ENCODE measurements at places on chromosomes 5 and 9. TPM values are rescaled to one million over a fixed set of nuclear protein-coding genes. Genes with fewer than 3 reads are reported as not detected.

- DNase-seq: no peak
These were observed 84.8 kb upstream of the ITGA1 start for GRCh38 chr5:52702877-52703276.

DNA sequence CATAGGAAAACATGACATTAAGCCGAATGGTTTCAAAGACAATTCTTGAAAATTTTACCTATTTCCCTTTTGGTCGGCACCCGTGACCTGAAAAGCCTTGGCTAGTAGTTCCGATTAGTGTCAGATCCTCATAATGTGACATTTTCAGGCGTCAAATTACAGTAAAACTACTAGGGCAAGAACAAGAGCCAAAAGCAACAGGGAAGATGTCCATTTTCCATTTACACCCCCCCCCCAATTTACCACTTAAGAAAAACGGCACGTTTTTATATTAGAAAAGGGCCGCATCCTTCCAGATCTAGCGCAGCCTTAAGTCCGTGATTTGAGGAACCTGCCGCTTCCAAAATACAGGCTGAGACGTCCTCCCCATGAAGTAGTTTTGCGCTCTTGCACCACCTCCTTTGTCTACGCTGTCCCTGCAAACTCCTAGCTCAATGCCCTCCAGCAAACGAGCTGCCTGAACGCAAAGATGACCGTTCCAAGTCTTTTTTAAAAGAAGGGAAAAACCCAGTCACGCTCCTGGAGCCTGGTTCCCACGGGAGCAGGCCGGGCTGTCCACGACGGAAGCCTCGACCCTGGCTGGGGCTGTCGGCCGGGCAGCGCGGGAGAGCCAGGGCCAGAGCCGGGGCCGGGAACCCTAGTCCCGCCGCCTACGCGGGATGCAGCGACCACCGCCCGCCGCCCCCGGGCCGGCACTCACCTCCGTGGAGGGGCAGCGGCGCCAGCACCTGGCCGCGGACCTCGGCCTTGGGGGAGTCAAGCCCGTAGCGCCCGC is 616 bp downstream of the RNF130 start:
- peak; percentile 74 for DNase-seq

DNA sequence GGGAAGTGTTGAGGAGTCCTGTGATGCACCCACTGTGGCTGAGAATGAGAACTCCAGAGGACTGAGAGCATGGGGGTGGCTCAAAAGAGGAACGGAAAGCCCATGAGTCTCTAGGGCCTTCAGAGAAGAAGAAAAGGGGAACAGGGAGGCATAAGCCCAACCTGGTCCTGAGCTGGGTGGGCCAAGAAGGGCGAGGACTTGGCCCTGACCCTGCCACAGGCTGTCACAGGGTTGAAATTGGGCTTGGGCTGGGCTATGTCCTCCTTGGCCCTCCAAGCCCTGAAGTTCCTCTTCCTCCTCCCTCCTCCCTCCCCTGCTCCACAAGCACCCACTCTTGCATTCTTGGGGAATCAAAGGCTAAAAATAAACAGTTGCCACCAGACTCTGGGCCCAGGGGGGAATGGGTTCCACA is 49.3 kb upstream of the PPARGC1B start:
- DNase-seq: no peak

DNA sequence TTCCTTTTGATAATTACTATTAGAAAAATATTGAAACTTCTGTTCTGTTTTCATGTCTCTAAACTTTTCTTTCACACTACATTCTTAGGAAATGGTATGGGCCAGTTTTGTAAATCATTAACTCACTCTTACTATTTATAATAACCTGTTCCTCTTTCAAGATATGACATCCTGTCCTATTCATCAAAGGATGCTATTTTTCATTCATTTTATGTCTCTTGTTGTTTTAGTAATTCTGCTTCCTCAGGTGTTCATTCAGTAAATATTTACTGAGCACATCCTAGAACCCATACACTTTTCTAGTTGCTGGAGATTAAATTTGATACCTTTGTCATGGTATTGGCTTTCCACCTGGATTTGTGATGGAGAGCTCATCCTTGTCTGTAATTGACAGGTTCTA is 58.0 kb downstream of the GDA start:
- no peak for DNase-seq

DNA sequence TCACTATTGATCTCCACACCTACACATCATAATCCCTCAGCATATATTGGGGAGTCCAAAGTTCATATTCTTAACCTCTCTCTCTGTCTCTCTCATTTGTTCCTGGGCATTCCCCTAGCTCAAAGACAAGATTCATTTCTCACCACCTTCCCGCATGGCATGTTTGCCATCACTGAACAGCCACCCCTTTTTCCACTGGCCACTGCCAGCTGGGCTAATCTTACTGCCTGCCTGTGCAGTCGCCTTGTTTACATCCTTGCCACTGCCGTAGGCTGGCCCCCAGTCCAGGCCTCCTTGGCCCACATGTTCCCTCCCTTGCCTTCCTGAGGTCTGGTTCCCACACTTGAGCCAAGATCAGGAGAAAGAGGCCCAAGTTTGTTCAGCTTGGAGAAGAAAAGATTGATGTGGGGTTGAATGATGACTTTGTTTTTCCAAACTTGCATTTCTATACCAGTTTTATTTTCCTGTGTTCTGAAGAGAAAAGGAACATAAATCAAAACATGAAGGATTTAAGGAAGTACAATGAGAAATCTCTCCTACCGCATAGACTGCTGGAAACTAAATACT is 80.2 kb downstream of the PLAC8L1 start:
- no peak for DNase-seq

DNA sequence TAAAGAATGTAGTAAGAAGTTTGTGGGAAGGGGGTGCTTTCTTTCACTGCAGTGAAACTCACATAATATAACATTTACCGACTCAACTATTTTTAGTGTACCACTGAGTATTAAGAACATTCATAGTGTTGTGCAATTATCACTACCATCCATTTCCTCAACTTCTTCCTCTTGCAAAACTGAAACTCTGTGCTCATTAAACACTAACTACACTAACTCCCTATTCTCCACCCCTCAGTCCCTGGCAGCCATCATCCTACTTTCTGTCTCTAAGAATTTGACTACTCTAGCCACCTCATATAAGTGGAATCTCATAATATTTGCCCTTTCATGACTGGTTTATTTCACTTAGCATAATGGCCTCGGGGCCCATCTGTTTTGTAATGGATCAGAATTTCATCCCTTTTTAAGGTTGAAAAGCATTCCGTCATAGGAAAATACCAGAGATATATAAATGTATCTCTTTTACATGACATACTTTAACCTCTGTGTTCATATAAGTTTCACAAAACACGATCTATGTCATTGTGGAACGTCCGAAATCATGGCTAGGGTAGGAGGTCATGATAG is 56.3 kb upstream of the DIRAS2 start:
- no peak for DNase-seq

DNA sequence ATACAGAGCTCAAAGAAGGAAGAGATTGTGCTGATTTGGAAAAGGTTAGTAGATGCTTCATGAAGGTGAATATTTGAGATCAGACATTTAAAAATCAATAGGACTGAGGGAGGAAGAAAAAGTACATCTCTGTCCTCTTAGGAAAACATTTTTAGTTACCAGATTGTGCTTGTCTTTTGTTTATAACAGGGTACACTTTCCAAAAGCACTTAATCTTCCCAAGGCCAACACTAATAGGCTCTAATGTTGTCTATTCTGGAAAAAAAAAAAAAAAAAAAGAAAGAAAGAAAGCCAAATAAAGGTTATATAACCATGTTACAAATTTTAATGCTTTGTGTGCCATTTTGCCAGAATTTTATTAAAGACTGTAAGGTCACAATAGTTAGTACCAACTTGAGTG is 45.5 kb upstream of the SHISAL2B start:
- no peak for DNase-seq

DNA sequence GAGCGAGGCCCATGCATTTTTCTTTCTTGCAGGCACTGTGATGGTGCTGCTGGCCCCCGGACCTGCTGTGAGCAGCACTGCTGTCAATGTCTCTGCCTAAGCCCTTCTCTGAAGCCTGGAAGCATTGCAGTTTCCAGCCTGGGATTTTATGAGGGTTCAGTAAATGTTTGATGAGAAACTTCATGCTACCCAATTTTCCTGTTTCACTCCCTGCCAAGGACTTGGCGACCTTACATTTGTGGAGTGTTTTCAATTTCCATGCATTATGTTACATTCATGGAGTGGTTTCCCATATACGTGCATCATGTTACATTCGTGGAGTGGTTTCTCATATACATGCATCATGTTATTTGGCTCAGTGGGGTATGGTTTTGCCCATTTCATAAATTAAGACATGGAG is 90.7 kb upstream of the PTCH1 start:
- DNase-seq: no peak

DNA sequence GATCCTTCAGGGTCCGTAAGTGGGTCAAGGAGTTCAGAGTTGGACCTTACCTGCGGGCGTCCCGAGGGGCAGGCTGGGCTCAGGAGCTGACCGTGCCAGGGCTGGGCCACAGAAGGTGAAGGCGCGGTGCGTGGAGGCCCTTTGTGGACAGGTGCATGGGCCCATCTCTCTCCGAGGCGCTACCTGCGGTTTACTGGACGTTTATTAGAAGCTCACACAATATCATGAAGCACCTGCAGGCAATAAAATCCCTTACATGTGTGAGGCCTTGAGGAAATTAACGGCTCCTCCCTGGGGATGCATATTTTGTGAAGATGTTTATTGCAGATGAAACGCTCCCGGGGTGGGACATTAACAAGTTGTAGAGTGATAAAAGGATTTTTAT is 79.8 kb upstream of the LMX1B start:
- no peak for DNase-seq

GRCh38 chr9:72454871-72455491 is 66.4 kb upstream of the TMC1 start:
- no peak for DNase-seq

DNA sequence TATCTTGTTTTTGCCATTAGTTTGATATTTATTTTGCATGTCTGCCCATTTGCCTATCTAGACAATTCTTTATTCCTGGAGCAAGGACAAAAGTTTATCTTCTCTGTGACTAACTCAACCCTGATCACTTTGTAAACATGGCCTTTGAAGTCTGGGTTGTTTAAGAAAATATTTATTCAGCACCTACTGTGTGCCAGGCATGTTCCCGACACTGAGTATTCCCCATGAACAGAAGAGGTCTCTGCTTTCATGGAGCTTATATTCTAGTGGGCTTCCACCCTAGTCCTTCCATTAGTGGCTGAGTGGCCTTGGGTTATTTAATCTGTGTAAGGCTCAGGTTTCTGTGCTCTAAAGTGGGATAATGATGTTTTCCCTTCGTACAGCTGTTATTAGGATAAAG is 49.7 kb downstream of the SEMA6A start:
- DNase-seq: no peak

DNA sequence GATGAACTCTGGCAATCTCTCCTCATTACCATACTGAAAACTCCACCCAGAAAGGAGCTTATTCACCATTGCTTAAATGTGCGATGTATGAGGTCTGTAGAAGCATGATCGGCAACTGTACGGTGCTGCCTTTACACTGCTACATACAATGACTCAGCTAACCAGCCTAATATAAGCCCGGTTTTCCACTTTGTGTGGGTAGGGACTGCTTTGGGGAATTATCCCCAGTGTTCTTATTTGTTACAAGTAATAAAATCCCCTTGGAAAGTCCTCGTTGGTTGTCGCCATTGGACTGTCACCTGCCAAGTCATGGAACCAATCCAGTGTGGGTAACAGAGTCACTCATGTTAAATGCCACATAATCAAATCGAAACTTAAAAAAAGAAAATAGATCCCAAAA is 23.5 kb upstream of the TENT2 start:
- DNase-seq: no peak

The PRKACG gene
- not detected for total RNA-seq

The OBP2B gene
- not detected for total RNA-seq

The PCDHGA11 gene
- total RNA-seq: 0.30 TPM
